ENCODE measurements at places on chromosomes 3 and 15. TPM values are rescaled to one million over a fixed set of nuclear protein-coding genes. Genes with fewer than 3 reads are reported as not detected.

PATL2 gene
- total RNA-seq, result 0.34 TPM

SLC12A1 gene
- total RNA-seq, result not detected

KIF15 gene
- total RNA-seq, result 8.9 TPM

ZNF662 gene
- total RNA-seq, result not detected

IL5RA gene
- total RNA-seq, result not detected

STXBP5L gene
- total RNA-seq, result not detected

CGNL1 gene
- 2.0 TPM for total RNA-seq

CCR2 gene
- total RNA-seq, result not detected

MRPS11 gene
- 117 TPM for total RNA-seq

NTRK3 gene
- 22.2 TPM for total RNA-seq

ADAMTSL3 gene
- total RNA-seq, result 0.76 TPM

NUSAP1 gene
- 65.2 TPM for total RNA-seq

ATP10A gene
- total RNA-seq, result 7.0 TPM

ISY1 gene
- total RNA-seq, result 22.2 TPM

CAPN3 gene
- total RNA-seq, result not detected

WDR49 gene
- total RNA-seq, result not detected

CCR5 gene
- not detected for total RNA-seq

GLDN gene
- total RNA-seq, result not detected

RPP25 gene
- total RNA-seq, result 27.3 TPM

TMEM266 gene
- total RNA-seq, result 0.10 TPM

CYP11A1 gene
- not detected for total RNA-seq

TGM4 gene
- total RNA-seq, result 0.08 TPM

ATP13A5 gene
- total RNA-seq, result not detected

CNOT10 gene
- total RNA-seq, result 29.2 TPM

CRBN gene
- 25.3 TPM for total RNA-seq

TGFBR2 gene
- total RNA-seq, result 42.1 TPM

ACAP2 gene
- total RNA-seq, result 7.6 TPM

TJP1 gene
- 89.3 TPM for total RNA-seq

SPSB4 gene
- not detected for total RNA-seq

CHRM5 gene
- 0.01 TPM for total RNA-seq

GRAMD1C gene
- total RNA-seq, result 0.59 TPM

GOLGA6L9 gene
- 3.3 TPM for total RNA-seq

NR2E3 gene
- total RNA-seq, result 0.38 TPM

KLHL40 gene
- total RNA-seq, result not detected

CD96 gene
- not detected for total RNA-seq

CYP1A2 gene
- not detected for total RNA-seq

PRTG gene
- 8.2 TPM for total RNA-seq

SLC38A3 gene
- 0.01 TPM for total RNA-seq

LRRC31 gene
- not detected for total RNA-seq

SEMA3B gene
- 9.3 TPM for total RNA-seq

DNAH12 gene
- total RNA-seq, result 0.19 TPM

GPR27 gene
- total RNA-seq, result 3.3 TPM

GHSR gene
- not detected for total RNA-seq

STAB1 gene
- 0.05 TPM for total RNA-seq

RYR3 gene
- total RNA-seq, result 0.05 TPM

LSAMP gene
- total RNA-seq, result 0.06 TPM

C2CD4A gene
- not detected for total RNA-seq

SPINK8 gene
- not detected for total RNA-seq

CCK gene
- total RNA-seq, result 2.4 TPM

LEKR1 gene
- 0.51 TPM for total RNA-seq

RTP3 gene
- total RNA-seq, result not detected

SV2B gene
- 0.02 TPM for total RNA-seq

C3orf62 gene
- 2.3 TPM for total RNA-seq

PIF1 gene
- 16.2 TPM for total RNA-seq

NR1I2 gene
- not detected for total RNA-seq

MED12L gene
- total RNA-seq, result 0.61 TPM

PRR20G gene
- total RNA-seq, result 0.14 TPM

GOLGA8G gene
- not detected for total RNA-seq

TMEM108 gene
- not detected for total RNA-seq

All from A549 treated with CpdA at 1 μM for 4 hours (cell line).